ENCODE measurements at places on chromosomes 6 and 20.

DNA sequence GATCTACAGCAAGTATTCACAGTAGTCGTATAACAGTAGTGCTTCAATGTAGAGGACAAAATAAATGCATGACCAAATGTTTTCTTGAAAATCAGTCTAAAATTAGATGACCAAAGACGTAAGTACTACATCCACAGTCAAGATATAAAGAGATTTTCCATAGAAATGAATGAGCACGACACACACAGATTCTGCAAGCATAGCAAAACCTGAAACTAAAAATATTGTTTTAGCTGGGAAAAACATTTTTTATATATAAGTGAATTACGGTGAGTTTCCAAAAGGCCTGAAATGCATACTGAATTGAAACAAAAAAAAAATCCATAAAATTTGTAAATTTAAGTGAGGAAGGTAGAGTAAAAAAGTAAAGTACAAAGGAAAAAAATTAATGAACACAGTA lies 167.8 kb upstream of the RUNX2 start:
- no peak for DNase-seq

- DNase-seq, result no peak
These were observed 85.0 kb upstream of the IFNGR1 start for GRCh38 chr6:137304020-137304780.

- DNase-seq, result no peak
These were observed 223.2 kb upstream of the TSHZ2 start for GRCh38 chr20:52748990-52749389.

- DNase-seq, result no peak
These were observed 5.2 kb downstream of the KLHL32 start for GRCh38 chr6:96929741-96930140.

DNA sequence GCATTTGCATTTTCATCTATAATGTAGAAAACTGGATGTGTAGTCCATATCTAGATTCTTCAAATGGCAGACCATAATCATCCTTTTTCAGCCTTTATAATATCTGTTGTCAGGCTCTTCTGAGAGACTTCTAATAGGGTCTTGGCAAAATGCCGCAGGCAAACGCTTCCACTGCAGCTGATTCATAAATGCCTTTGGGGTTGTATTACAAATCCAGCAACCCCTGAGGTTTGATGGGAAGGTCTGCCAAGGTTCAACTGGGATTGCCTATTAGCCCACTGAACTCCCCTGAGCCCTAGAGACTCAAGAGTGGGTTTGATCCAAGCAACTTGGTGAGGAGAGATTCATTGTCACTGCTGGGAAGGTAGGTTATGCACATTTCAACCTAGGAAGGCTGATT lies 365.2 kb upstream of the POU3F2 start:
- DNase-seq, result no peak

- no peak for DNase-seq
These were observed 143.9 kb upstream of the ZNF217 start for GRCh38 chr20:53737396-53738038.

DNA sequence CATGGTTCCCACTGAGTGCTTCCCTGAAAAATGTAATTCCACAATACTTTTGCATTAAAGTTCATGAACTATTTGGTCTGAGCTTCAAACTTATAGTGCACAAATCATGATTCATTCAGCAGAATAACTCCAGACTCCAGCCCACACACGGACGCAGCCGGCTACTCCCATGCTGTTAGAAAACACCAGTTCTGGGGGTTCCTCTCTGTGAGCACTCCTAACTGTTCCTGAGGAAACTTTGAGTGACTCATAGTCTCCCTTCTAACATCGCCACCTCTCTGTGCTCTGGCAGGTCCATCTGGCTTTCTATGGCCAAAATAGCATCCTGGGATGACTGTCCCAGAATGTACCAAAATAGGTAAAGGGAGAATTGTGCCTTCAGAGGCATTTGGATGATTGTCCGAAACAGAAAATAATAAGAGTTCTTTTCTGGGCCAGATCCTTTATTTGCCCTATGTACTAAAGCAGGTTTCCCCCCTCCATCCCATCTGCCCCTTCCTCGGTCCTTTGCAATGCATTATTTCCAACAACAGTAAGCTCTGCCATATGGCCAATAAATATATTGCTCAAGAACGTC lies 32.3 kb upstream of the LY86 start:
- DNase-seq, result no peak

DNA sequence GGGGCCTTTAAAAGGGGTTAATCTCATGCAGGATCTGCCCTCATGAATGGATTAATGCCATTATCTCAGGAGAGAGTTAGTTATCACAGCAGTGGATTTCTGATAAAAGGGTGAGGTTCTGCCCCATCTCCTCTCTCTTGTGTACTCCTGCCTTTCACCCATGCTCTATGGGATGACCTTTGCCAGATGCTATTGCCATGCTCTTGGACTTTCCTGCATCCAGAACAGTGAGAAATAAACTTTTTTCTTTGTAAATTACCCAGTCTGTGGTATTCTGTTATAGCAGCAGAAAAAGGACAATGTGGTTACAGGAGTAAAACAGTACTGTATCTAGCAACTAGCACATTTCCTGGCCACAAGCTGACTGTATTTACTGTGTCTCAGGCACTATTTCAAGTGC lies 58.0 kb upstream of the CCN2 start:
- DNase-seq, result no peak

DNA sequence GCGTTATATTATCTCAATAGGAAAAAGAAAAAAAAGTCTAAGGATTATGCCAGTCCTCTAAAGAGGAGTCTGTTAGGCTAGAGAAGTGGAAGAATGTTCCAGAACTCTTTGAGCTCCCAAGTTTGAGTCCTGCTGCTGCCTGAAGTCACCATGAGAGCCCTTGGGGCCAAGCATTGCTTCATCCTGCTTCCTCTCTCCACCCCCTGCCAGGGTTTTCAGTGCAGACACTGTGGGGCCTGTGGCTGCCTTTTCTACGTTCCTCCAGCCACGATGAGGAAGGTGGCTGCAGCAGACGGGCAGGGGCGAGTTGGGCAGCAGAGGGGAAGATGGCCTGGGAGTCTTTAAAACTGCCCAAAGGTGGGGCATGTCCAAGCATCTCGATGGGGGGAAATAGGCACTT lies 214.4 kb upstream of the KCNG1 start:
- no peak for DNase-seq

DNA sequence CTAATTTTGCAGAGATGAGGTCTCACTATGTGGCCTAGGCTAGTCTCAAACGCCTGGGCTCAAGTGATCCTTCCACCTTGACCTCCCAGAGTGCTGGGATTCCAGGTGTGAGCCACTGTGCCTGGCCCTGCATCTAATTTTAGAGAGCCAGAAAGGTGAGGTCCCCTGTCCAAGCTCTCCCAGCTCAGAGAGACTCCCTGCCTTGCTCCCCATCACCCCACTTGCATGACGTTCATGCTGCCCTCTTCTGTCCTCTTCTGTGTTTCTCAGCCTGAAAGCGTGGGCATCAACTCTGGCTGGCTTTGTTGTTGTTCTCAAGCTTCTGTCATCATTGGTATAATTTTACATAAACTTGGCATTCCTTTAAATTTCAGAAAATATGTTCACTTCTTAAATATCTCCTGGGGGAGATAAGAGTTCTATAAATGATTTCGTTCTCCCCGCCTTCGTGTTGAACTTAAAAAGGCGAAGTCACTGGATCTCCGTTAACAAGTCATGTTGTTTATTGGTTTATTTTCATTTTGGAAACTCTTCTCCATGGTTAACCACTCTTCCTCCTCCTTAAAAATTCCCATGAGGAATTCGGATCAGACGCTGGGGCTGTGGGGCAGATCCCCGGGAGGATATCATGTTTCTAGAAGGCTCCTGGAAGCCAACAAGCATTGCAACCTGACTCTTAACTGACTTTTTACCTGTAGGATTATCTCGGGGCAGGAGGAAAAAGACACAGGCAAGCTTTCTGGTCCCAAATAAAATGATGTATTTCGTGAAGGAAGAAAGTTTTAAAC lies 13.2 kb upstream of the PARD6B start:
- DNase-seq, result no peak

- DNase-seq, result no peak
These were observed 8.0 kb downstream of the MYLIP start for GRCh38 chr6:16136621-16137450.

DNA sequence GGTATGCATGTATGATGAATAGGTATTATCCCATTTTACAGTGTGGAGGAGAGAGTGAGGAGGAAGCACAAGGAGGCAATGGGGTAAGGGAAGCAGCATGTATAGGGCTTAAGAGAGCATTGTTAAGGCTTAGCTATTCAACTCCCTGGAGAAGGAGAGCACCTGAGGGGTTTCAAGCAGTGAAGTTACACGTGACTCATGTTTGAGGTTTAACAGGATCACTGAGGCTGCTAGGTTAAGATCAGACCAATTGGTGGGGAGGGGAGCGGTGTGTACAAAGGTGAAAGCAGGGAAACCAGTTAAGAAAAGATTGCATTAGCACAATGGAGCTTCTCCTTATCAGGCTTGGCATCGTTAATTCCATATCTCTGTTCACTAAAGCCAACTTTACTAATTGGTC lies 64.4 kb upstream of the NHSL1 start:
- DNase-seq, result no peak

DNA sequence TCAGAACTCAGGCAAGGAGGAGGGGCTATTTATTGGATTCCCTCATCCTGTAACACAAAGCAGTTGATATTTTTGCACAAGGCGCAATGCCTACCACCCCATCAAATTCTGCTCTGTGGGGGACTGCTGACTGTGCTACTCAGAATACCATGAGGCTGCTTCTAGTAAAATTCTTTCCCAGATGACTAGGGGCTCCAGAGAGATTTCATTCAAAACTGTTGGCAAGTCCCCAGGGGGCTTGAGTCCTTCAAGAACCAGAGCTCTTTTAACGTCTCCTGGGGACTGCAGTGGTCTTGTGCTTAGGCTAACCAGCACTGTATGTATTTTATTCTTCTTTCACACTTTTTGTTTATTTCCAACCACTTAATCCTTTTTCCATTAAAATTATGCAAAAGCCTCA lies 365.9 kb upstream of the AGPAT4 start:
- no peak for DNase-seq

GRCh38 chr20:1858871-1859270 lies 36.3 kb upstream of the SIRPA start:
- DNase-seq, result no peak

GRCh38 chr20:38181207-38181801 lies 16.2 kb upstream of the TGM2 start:
- no peak for DNase-seq

DNA sequence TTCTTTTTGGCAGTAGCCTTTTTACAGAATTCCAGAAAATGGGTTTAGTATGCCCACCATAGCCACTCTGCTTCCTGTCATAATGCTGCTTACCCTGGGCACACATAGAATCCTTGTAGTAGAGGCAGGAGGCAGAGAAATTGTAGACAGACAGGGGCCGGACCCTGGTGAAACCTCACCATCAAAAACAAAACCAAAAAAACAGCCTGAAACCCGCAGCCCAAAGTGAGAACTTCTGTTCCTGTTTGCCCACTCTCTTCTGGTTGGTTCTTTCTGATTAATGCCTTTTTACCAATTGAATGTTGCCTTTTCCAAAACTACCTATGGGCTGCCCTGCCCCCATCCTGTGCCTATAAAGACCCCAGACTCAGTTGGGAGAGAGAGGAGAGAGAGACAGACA lies 188.2 kb downstream of the CDKAL1 start:
- no peak for DNase-seq

- DNase-seq, result peak; percentile 67
These were observed 9.9 kb downstream of the NR2E1 start for GRCh38 chr6:108175592-108176279.

GRCh38 chr6:156313037-156313436 lies 464.1 kb upstream of the ARID1B start:
- no peak for DNase-seq

- no peak for DNase-seq
These were observed 5.5 kb downstream of the GMNN start for GRCh38 chr6:24780206-24780605.

DNA sequence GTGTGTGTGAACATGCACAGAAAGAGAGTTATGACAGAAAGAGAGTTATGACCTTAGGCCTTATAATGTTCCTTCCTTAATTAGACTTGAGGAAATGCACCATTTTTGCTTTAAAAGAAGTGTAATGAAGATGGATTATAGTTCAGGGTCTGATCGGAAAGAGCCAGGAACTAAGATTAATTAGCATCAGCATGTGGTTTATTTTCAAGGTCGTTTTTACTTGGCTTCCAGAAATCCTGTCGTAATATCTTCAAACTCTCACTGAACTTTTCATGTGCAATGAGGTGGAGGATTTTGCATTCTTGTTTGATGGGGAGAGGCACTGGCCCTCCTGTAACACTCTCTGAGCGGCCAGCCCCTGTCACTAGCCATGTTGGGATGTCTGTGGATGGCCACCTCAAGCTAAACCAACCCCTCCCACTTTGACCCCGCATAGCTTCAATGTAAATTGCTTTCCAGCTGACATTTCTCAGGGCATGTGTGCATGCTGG lies 116.8 kb downstream of the CDC5L start:
- DNase-seq, result no peak

DNA sequence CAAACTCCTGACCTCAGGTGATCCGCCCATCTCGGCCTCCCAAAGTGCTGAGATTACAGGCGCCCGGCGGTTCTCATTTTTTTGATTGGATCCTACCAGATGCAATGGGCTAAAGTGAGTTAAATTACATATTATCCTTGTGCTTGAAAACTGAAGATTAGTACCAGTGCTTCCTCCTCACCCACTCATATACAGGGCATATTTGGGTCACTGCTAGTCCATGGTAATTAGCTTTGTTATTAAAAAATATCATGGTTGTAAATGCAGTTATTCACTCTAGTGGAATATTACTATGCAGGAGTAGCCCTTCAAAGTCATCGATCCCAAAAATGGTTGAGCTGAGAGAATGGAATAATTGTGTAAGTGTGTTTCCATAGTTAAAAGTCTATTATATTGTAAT lies 26.5 kb downstream of the ZNF292 start:
- no peak for DNase-seq

GRCh38 chr6:111606620-111607115 lies 990 bp upstream of the TRAF3IP2 start:
- no peak for DNase-seq

- no peak for DNase-seq
These were observed 37.0 kb downstream of the RANBP9 start for GRCh38 chr6:13674533-13675190.

DNA sequence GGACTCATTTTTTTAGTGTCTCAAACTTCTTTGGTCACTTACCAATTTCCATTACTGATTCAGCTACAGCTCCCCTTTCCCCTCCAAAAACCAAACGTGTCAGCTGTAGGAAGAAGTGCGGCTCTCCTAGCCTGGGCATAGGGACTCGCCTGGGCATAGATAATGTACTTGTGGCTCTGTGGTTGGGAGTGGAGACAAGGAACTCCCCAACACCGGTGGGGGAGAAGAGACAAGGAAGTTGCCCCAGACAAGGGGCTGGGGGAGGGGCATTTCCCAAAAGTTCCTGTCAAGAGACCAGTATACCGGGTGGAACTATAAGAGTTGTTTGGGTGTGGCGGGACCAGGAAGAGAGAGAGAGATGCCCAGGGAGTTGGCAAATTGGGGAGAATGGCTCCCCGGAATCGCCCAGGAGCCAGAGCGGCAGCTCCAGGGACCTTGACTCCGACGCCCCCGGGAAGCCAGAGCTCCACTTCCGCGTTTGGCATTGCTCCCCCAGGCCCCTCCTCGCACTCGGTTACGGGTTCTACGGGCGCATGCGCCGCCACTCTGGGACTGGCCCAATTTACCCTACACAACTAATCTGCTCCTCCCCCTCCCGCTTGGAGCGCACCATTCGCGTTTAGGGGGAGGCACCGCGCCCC lies 871 bp upstream of the ZFAND3 start:
- peak; percentile 96 for DNase-seq

GRCh38 chr6:34103321-34103720 lies 42.6 kb downstream of the GRM4 start:
- no peak for DNase-seq

All from NCI-H774 (cell line).